ENCODE measurements at places on chromosomes 3 and 15. TPM values are rescaled to one million over a fixed set of nuclear protein-coding genes. Genes with fewer than 3 reads are reported as not detected.

The GAP43 gene
- total RNA-seq: 2.7 TPM

The KIF15 gene
- total RNA-seq: 2.4 TPM

The STRIT1 gene
- total RNA-seq: not detected

The KNG1 gene
- not detected for total RNA-seq

The MYO5A gene
- total RNA-seq: 31.8 TPM

The ETV5 gene
- total RNA-seq: 15.5 TPM

The PPP1R14D gene
- not detected for total RNA-seq

The IL17RB gene
- total RNA-seq: 0.19 TPM

The ARL6 gene
- 17.1 TPM for total RNA-seq

The IREB2 gene
- total RNA-seq: 33.3 TPM

The ECE2 gene
- total RNA-seq: 0.67 TPM

The NOX5 gene
- total RNA-seq: 0.12 TPM

The TBL1XR1 gene
- 91.1 TPM for total RNA-seq

The CHRM5 gene
- total RNA-seq: not detected

The GPR62 gene
- total RNA-seq: not detected

The MAP2K1 gene
- 47.1 TPM for total RNA-seq

The CHRNA3 gene
- total RNA-seq: 1.1 TPM

The CELF6 gene
- total RNA-seq: 0.42 TPM

The MYL3 gene
- 3.6 TPM for total RNA-seq

The CDAN1 gene
- total RNA-seq: 15.7 TPM

The SHC4 gene
- total RNA-seq: 4.2 TPM

The TPRG1 gene
- 1.3 TPM for total RNA-seq

The FETUB gene
- total RNA-seq: not detected

The TM4SF18 gene
- total RNA-seq: 6.1 TPM

The MCTP2 gene
- 3.3 TPM for total RNA-seq

The PLEKHO2 gene
- total RNA-seq: 47.3 TPM

The BFSP2 gene
- total RNA-seq: not detected

The NR1I2 gene
- not detected for total RNA-seq

The IFT122 gene
- total RNA-seq: 35.5 TPM

The LCTL gene
- total RNA-seq: not detected

The FAM131A gene
- total RNA-seq: 68.0 TPM

The CTXND1 gene
- total RNA-seq: 0.27 TPM
